Activated T-helper 1 cell treated with anti-CD3 and anti-CD28 coated beads, Interleukin-2, amount 50 U/mL, for 16 hours (primary cell): ENCODE measurements at places on chromosomes 12 and 14.

- no peak for DNase-seq
Observed at GRCh38 chr14:103556946-103557758, 5.3 kb downstream of the BAG5 start.

- DNase-seq: no peak
Observed at GRCh38 chr12:53214687-53215455, 7.8 kb upstream of the ITGB7 start.

- DNase-seq: no peak
Observed at GRCh38 chr14:59566296-59566695, 10.3 kb downstream of the CCDC175 start.

DNA sequence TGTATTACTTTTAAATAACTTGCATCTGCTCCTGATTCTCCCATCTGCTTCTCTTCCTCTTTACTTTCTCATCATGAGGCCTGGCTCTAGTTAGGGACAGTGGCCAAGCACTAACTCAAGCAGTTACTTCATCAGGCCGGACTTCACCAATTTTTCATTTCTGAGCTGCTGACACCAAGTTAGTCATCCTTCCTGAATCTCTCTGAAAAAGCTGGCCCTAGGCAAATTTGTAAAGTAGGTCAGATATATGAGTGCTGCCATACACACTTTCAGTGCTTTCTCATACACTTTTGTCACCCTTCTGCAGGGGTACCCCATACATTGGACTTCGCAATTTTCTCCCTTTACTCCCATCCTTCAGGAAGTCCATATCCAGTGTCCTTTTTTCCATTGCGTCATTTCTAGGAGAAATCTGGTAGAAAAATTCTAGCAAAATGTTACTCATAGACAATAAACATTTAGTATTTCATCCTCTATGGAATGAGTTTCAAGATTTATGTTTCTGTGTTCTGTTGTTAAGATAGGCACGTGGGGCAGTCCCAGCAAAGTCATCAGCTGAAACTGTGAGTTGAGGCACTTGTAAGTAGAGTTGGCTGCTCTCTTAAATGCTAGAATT, 276.8 kb upstream of the TMPO start:
- DNase-seq: no peak
